ENCODE measurements at places on chromosomes 1 and 21. TPM values are rescaled to one million over a fixed set of nuclear protein-coding genes. Genes with fewer than 3 reads are reported as not detected.

GRCh38 chr1:27365372-27366112, 1.2 kb downstream of the MAP3K6 start:
- peak; percentile 92 for DNase-seq

- peak; percentile 17 for DNase-seq
These were observed 38.5 kb upstream of the PDE9A start for GRCh38 chr21:42614811-42615351.

DNA sequence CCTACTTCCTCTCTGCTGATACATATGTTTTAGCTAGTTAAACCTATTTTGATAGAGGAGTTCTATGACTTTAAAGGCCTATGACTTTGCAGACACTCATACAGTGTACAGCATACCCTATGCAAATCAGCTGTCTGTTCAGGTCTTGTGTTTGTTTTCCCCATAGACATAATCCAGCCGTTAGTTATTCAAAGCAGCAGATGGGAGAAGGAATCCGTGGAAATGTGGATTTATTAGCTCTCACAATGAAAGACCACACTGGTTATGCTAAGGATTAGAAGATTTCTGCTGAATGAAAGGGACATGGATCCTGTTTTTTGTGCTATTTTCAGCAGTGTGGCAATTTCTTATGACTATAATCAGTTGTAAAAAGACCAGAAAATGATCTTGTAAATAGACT, 59.8 kb downstream of the MAST2 start:
- DNase-seq, result no peak

DNA sequence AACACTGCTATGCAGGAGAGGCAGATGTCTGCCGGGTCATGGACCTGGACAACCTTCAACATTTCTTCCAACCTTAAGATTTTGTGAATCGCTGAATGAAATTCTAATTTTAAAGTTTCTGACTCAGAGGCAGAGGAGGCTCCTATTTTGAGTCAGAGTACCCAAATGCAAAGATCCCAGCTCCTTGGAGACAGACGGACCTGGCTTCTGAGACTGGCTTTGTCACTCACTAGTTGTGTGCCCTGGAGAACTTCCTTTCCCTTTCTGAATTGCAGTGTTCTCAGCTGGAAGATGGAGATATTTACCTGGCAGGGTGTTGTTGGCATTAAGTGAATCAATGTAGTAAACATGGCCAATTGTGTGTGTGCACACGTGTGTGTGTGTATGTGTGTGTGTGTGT, 51.9 kb downstream of the IER5 start:
- no peak for DNase-seq

- no peak for DNase-seq
These were observed 17.8 kb upstream of the POU3F1 start for GRCh38 chr1:38064197-38064903.

DNA sequence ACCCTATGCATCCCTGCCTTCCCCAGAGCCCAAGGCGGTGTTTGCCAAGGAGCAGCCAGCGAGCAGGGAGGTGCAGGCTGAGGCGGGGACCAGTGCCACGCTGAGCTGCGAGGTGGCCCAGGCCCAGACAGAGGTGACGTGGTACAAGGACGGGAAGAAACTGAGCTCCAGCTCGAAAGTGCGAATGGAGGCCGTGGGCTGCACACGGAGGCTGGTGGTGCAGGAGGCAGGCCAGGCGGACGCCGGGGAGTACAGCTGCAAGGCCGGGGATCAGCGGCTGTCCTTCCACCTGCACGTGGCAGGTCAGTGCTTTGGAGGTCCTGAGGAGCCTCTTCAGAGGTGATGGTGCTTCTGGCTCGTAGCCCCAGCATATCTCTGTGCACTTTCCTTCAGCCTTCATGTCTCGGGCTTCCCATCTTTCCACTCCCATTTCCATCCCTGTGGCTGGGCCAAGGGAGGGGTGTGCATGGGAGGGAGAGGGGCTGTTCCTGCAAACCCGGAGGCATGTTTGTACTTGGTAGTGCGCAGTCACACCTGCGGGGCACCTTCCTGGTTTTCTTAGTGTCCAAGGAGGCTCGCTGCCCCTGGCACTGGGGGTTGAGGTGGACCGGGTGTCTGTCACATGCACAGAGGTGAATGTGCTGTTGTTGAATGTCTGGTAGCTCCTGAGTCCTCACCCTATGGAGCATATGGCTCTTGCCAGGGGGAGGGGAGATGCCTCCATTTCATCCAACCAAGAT, 56.4 kb downstream of the OBSCN start:
- no peak for DNase-seq

- DNase-seq, result no peak
These were observed 16.5 kb upstream of the RIMKLA start for GRCh38 chr1:42364089-42364488.

GRCh38 chr1:230187290-230187689, 120.3 kb downstream of the GALNT2 start:
- DNase-seq, result peak; percentile 40

GRCh38 chr1:219081943-219082925, 91.4 kb upstream of the LYPLAL1 start:
- no peak for DNase-seq

DNA sequence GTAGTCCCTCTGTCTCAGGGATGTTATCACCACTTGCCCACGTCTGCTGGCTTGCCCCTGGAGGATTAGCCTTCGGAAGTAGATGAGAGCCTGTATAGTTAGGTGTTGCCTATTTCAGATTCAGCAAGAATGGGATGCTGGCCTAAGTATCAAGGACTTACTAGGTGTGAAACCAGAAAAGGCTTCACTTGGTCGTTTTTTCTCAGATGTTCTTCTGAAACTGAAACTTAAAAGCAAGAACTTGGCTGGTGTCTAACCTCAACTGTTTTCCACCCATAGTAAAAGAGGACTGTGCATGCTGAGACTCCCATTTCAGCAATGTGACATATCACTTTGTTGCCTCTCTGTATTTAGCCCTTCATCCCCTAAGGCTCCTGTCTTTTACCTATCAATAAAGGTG, 67.0 kb upstream of the LRRC53 start:
- DNase-seq, result no peak

- no peak for DNase-seq
These were observed 3.4 kb downstream of the SLC26A9 start for GRCh38 chr1:205939690-205940330.

DNA sequence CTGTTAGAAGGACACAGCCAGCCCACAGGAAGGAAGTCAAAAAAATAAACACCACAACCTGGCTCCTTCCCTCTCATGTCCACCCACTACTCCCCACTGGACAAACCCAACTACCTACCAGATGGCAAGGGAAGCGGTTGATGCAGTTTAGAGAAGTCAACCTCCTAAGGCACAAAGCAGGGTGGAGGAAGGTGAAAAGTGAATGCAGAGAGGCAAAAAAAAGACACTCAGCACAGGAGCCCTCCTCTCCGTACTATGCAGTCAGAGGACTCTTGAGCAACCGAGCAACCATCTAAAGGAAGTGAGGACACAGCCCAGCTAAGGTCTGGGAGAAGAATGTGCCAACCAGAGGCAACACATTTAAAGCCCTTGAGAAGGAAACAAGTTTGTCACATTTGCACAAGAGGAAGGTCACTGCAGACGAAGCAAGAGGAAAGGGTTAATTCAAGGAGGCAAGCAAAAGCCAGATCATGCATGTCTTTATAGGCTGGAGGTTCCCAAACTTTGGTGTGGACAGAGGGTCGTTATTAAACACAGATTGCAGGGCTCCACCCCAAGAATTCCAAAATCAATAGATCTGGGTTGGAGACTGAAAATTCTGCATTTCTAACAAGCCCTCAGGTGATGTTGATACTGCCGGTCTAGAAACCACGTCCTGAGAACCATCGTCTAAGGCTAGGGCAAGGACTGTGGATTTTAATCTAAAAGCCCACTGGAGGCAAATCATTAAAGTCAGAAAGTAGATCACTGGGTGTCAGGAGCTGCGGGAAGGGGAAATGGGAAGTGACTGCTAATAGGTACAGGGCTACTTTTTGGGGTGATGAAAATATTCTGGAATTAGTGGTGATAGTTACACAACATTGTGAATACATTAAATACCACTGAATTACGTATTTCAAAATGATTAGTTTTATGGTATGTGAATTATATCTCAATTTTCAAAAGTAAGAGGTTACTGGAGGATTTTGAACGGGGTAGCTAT, 19.7 kb downstream of the TP53BP2 start:
- peak; percentile 34 for DNase-seq

- no peak for DNase-seq
These were observed 25.8 kb downstream of the EXOC8 start for GRCh38 chr1:231311720-231312431.

GRCh38 chr1:93740601-93741031, 59.0 kb upstream of the BCAR3 start:
- no peak for DNase-seq

- no peak for DNase-seq
These were observed 845.6 kb downstream of the ADGRL2 start for GRCh38 chr1:82646336-82646735.

DNA sequence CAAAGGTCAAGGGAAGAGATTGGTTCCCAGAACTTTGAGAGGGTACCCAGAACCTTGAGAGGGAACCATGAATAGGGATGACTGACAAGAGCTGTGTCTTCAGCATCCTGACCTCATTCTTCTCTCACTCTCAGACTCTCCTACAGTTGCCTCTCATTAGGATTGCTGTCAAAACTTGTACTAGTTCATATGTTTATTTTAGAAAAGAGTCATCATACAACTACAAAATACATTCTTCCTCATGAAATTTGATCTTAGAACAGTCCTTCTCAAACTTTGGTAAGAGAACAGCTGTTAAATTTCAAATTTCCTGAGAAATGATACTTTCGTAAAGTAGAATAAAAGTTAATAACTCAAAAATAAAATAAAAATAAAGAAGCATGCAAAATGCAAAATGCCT, 161.4 kb upstream of the ZRANB2 start:
- no peak for DNase-seq

DNA sequence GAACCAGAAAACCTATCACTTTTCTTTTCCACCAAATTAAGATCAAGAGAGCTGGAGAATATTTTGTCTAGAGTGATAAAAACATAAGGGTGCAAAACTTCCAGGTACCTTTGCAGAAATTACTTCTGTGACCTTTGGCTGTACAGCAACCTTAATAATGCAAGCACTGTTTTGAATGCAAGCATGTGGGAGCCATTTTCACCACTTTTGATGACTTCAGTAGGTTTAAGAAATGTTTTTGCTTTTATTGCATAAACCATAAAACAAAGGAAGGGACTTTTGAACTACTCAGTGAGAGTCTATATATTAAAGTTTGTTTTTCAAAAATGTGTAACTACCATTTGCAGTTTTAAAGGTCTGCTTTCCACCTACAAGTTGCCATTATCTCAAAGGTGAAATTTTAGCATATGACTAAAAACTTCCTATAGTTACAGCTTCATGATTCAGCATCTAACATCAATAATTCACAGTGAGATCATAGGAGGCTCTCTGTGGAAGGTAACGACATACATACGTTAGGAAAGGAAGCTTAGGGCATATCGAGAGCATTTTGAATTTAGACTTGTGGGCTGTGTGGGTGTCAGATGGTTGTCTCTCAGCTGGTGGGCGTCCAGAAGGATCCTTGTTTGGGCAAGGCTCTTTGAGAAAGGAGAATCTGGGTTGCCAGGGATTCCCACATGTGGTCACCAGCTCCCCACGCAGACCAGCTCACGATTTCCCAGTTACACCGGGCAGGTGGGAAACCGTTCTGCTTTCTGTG, 1.1 kb upstream of the GADD45A start:
- peak; percentile 30 for DNase-seq

GRCh38 chr1:111141245-111142220, 1.5 kb downstream of the CEPT1 start:
- DNase-seq, result no peak

- DNase-seq, result peak; percentile 33
These were observed 70.3 kb downstream of the PIK3CD start for GRCh38 chr1:9721606-9722377.

DNA sequence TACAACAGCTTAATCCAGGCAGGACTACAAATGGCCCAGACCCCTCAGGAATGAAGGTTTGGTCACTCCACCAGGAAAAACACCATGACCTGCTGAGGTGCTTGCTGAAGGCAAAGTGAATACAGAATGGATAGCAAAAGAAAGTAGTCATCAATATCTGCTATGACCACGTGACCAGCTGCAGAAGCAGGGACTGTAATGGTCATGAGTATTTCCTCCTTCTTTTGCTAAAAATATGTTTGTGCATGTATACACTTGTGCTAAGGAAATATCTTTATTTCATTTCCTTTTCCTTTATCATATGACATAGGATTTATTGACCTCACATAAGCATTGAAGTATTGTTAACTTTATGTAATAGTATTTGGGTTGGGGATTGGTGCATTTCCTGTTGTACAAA, 26.4 kb upstream of the GOLT1A start:
- DNase-seq, result no peak

- no peak for DNase-seq
These were observed 34.4 kb upstream of the COP1 start for GRCh38 chr1:176241385-176242015.

GRCh38 chr1:98256700-98257099, 335.9 kb upstream of the DPYD start:
- DNase-seq, result no peak

- no peak for DNase-seq
These were observed 908.4 kb upstream of the ADGRL4 start for GRCh38 chr1:79914896-79915295.

DNA sequence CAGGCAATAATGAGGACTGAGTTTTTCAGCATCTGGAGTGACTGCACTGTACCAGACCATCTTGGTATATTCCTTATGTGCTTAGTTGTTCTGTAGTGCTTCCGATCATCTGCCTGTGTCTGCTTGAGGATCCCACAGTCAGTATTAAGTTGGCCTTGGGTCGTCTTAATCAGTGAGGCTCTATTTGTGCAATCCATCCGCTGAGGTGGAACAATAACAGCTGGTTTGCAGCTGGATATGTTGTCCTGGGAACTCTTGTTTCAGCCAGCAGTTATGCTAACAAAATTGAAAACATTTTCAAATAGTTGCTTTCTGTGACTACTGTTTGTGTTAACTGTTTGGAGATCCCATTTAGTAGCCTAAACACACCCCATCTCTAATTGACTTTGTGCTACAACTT, 73.7 kb downstream of the LAMC1 start:
- DNase-seq, result no peak

GRCh38 chr1:3710251-3710650, 42.0 kb upstream of the CCDC27 start:
- no peak for DNase-seq

The TNFRSF8 gene
- 0.46 TPM for total RNA-seq

The GUCA2B gene
- total RNA-seq, result not detected

The MFN2 gene
- 65.8 TPM for total RNA-seq

The HPDL gene
- 0.18 TPM for total RNA-seq

The LRRC71 gene
- 0.28 TPM for total RNA-seq

The PM20D1 gene
- 0.22 TPM for total RNA-seq

The NTRK1 gene
- 0.76 TPM for total RNA-seq

The TGFB2 gene
- total RNA-seq, result 1.6 TPM

The RPE65 gene
- total RNA-seq, result not detected

The FYB2 gene
- total RNA-seq, result not detected
